ENCODE measurements at places on chromosomes 7 and 10. TPM values are rescaled to one million over a fixed set of nuclear protein-coding genes. Genes with fewer than 3 reads are reported as not detected.

Gene SPOCK2
- total RNA-seq, result 1.3 TPM

Gene ERVW-1
- total RNA-seq, result 1.1 TPM

Gene TAF6
- 106 TPM for total RNA-seq

Gene SNX10
- total RNA-seq, result 16.2 TPM

Gene LIPK
- total RNA-seq, result not detected

DNA sequence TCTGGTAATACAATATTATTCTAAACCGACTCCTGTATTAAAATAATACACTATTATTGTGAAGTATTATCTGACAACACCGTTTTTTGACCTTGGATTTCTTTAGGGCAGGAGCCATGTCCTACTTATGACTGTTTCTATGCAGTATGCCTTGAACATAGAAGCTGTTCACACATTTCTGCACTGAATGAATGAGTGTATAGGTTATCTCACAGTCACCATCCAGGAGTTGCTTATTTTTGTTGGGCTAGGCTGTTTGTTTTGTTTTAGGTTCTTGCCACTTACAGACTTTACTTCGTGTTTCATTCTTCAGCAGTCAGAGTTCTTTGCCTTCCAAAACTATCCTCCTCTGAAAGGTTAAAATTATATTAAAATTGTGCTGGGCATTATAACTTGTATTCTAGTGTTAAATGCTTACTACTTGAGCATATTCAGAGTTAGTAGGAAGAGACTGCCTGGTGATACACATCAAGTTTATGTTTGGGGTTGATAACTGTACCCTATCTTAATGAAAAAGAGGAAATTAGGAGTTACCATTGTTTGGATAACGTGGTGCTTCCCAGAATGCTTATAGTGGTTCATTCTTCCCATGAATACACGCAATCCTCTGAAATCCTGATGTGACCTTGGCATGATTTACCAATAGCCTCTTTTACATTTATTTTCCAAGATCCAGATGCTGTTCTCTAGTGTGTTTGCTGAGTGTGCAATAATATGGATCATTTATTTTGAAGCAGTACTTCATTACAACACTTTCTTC is 1.7 kb downstream of the RALA start:
- DNase-seq, result no peak

GRCh38 chr7:118059209-118059608 is 124.8 kb upstream of the LSM8 start:
- no peak for DNase-seq

DNA sequence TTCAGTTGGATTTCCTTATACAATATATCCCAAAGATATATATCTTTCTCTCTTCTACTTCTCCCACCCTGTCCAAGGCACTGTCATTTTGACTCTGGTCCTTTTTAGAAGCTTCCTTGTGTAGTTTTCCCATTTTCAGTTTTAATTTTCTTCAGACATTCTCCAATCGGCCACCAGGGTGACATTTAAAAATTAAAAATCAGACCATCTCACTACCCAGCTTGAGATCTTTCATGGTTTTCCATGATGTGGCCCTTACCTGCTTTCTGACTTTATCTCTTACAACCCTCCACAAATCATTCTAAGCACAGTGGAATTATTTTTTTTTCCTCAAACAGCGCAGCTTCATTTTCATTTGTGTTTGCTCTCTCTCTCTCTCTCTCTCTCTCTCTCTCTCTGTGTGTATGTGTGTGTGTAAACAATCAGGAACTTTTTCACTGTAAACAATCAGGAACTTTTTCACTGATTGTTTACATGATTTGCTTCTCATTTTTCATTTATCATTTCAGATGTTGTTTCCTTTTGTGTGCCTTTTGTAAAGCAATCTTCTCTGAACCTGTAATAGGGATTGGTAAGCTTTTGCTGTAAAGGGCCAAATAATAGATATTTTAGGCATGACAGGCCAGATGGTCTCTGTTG is 348.9 kb downstream of the ATRNL1 start:
- no peak for DNase-seq

GRCh38 chr7:105958012-105958411 is 5.1 kb upstream of the CDHR3 start:
- DNase-seq, result no peak
